Lower lobe of right lung (tissue), 2 donors: ENCODE measurements at places on chromosomes 7 and 10. TPM values are rescaled to one million over a fixed set of nuclear protein-coding genes. Genes with fewer than 3 reads are reported as not detected.

- peak; percentile 90 for DNase-seq
- peak overlapping the region; percentile 85 for H3K27ac ChIP-seq
- peaks cover 28% of the 10 kb centered on the region for H3K4me1 ChIP-seq
- peak overlapping the region; percentile 95 for H3K4me3 ChIP-seq
Observed at GRCh38 chr10:133378251-133379096, 588 bp upstream of the PAOX start.

DPP6 gene
- total RNA-seq: 0.71 TPM

DNA sequence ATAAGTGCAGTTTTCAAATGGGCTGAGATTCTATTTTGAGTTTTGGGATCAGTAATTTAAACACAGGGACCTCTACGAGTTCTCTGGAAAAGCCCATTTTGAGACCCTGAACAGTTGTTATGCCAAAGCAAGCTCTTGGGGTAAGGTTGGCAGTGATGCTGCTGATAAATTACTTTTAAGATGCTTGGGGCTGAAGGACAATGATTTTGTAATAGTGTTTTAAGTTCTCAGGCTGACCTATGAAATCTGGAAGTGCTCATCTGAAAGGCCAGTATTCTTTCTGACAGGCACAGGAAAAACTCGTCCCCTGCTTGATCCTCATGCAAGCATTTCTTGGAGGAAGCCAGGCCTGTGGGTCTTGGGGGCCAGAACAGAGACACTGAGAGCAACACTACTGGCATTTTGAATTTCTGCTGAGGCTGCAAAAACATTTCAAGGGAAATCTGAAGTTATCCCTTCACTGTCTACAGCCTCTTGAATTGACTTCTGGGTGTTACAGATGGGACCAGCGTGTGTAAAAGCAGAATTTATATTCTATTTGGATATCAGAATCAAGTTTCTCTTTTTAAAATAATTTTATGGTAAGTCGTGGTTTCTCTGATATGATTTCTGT is 79.7 kb downstream of the AUTS2 start:
- no peaks in the 10 kb centered on the region for H3K4me1 ChIP-seq
- DNase-seq: no peak
- no peak overlapping the region for H3K27ac ChIP-seq
- no peaks in the 10 kb centered on the region for H3K36me3 ChIP-seq

- no peak overlapping the region for H3K27ac ChIP-seq
- H3K36me3 ChIP-seq: no peaks in the 10 kb centered on the region
- no peaks in the 10 kb centered on the region for H3K4me1 ChIP-seq
Observed at GRCh38 chr10:33927347-33927746, 592.9 kb upstream of the NRP1 start.

DNA sequence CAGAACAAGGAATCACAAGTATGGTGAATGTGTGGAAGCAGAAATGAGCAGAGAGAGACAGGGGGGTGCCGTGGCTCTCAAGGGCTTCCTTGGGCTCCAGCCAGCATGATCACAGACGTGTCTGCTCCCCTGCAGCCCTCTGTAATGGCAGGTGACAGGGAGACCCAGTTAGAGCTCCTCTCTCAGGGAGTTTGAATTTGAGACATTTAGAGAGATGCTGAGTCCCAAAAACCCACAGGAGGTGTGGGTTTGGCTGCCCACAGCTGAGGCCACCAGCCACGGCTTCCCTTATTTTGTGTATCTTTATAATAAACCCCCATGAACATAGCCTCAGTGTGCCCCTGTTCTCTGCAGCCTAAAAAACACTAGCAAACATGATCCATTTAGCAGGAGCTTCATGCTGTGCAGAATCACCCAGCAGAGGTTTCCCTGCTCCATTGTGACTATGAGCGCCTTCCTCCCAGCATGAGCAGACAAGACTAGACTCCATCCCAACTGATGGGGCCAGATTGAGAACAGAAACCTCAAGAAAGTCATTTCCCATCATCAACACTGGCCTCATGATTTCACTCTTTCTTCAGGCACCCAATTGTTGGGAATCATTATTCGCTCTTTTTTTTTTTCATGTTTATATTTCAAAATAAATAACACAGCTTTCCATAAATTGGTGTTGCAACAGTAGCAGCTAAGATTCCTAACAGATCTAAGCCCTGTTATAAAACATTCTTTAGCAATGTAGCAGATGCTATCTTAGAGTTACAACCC is 13.4 kb downstream of the NOD1 start:
- DNase-seq: no peak
- H3K27me3 ChIP-seq: no peaks in the 10 kb centered on the region
- H3K4me1 ChIP-seq: peaks cover 89% of the 10 kb centered on the region
- H3K27ac ChIP-seq: peak overlapping the region; percentile 61

DNA sequence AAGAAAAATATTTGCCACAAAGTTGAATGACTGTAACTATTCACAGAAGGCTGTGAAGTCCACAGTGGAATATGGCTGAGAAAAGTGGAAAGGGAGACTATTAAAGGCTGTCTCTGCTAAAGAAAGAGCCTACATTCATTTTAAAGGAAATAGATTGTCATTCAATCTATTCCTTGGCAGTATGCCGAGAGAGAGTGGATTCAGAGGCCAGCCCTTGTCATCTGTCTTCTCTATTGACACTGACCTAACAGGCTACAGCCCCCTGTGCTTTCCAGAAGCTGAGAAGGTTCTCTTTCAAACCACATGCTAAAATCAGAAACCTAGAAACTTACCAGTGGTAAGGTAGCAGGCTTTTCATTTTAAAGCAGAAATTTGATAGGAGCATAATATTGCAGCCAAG is 12.1 kb downstream of the ODAD2 start:
- no peak overlapping the region for H3K27ac ChIP-seq
- H3K27me3 ChIP-seq: no peaks in the 10 kb centered on the region
- no peak overlapping the region for H3K4me3 ChIP-seq

CALML5 gene
- not detected for total RNA-seq

HOXA9 gene
- total RNA-seq: 1.7 TPM

FAM241B gene
- total RNA-seq: 5.0 TPM

CYP3A7 gene
- total RNA-seq: 0.21 TPM

DNA sequence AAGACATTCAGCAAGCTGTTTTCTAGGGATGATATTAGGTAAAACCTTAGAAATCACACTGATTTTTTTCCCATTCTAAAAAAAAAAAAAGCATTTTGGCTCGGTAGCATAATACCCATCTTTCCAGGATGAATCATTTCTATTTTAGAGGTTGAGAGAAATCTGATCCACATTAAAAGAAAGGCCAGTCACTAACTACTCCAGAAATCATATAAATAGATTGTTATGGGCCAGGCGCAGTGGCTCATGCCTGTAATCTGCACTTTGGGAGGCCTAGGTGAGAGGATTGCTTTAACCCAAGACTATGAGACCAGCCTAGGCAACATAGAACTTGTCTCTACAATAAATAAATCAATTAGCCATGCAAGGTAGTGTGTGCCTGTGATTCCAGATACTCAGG is 164.3 kb downstream of the BAMBI start:
- no peak overlapping the region for H3K4me3 ChIP-seq
- no peaks in the 10 kb centered on the region for H3K27me3 ChIP-seq
- DNase-seq: no peak
- H3K36me3 ChIP-seq: no peaks in the 10 kb centered on the region
- no peak overlapping the region for H3K27ac ChIP-seq
- H3K4me1 ChIP-seq: peaks cover 9% of the 10 kb centered on the region

TMEM273 gene
- 48.5 TPM for total RNA-seq

DNA sequence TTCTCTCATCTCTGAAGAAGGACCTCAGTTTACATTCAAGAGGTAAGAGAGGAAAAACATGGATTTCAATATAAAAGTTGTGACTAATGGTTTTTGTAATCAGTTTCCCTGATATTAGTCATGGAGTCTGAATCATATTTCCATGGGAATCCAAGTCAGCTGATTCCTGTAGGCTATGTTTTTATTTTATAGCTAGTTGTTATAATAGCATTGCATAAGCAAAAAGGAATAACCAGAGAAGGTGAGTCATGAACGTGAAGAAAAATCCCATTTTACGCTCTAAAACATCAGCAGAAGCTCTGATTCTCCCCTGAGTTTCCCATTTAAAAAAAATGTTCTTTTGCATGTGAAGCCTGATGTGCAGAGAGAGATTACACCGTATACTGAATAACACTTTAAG is 299.3 kb downstream of the SFMBT2 start:
- H3K4me1 ChIP-seq: no peaks in the 10 kb centered on the region
- H3K27ac ChIP-seq: no peak overlapping the region
- no peak overlapping the region for H3K4me3 ChIP-seq
- H3K36me3 ChIP-seq: no peaks in the 10 kb centered on the region

GRCh38 chr7:102248456-102249395 is 37.9 kb upstream of the SH2B2 start:
- H3K27ac ChIP-seq: no peak overlapping the region
- no peak overlapping the region for H3K4me3 ChIP-seq
- no peaks in the 10 kb centered on the region for H3K4me1 ChIP-seq
- no peaks in the 10 kb centered on the region for H3K27me3 ChIP-seq
- H3K36me3 ChIP-seq: peaks cover 48% of the 10 kb centered on the region

- no peak overlapping the region for H3K4me3 ChIP-seq
- H3K36me3 ChIP-seq: no peaks in the 10 kb centered on the region
- no peak for DNase-seq
Observed at GRCh38 chr10:10044922-10045764, 972.5 kb upstream of the CELF2 start.

SUN3 gene
- not detected for total RNA-seq

DNA sequence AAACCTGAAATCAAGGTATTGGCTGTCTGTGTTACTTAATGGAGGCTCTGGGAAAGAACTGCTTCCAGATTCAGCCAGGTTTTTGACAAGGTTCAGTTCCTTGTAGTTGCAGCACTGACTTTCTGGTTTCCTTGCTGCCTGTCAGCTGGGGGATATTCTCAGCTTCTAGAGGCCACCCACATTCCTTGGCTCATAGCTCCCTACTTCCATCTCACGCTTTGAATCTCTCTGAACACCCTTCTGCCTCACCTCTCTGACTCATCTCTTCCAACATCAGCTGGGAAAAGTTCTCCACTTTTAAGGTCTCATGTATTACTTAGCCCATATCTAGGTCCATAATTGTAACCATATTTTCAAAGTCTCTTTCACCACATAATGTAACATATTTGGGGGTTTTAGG is 22.9 kb upstream of the GPR22 start:
- no peak for DNase-seq
- H3K27ac ChIP-seq: no peak overlapping the region
- no peak overlapping the region for H3K4me3 ChIP-seq
- no peaks in the 10 kb centered on the region for H3K4me1 ChIP-seq

LIPN gene
- 1.6 TPM for total RNA-seq

AKR1C4 gene
- total RNA-seq: not detected

DNA sequence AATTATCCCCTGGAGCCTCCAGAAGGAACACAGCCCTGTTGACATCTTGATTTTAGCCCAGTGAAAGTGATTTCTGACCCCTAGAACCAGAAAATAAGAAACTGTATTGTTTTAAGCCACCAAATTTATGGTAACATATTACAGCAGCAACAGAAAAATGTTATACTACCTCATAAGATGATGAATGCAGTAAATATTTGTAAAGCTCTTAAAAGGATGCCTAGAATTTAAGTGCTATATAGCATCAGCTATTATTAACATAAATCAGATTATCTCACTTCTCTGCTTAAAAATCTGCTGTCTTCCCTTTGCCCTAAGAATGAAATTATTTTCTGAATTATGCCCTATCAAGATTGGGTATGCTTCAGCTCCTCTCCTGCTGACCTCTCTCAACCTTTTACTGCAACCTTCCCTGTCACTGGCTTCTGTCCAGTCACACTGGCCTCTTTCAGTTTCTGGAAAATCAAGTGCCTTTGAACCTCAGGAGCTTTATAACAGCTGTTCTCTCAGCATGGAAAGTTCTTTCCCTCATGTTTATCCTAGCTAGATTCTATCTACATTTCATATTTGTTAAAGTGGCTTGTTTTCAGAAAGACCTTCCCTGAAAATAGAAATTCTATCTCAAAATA is 78.9 kb downstream of the GPR37 start:
- H3K27ac ChIP-seq: no peak overlapping the region
- H3K27me3 ChIP-seq: no peaks in the 10 kb centered on the region
- H3K4me1 ChIP-seq: no peaks in the 10 kb centered on the region
- no peak overlapping the region for H3K4me3 ChIP-seq
- DNase-seq: no peak
